Forelimb muscle (tissue), 1 donor: ENCODE measurements at places on chromosomes 2 and 18. TPM values are rescaled to one million over a fixed set of nuclear protein-coding genes. Genes with fewer than 3 reads are reported as not detected.

ZSWIM2 gene
- not detected for polyA plus RNA-seq

- DNase-seq: no peak
Observed at GRCh38 chr2:69992310-69993047, 31.0 kb upstream of the ASPRV1 start.

DNA sequence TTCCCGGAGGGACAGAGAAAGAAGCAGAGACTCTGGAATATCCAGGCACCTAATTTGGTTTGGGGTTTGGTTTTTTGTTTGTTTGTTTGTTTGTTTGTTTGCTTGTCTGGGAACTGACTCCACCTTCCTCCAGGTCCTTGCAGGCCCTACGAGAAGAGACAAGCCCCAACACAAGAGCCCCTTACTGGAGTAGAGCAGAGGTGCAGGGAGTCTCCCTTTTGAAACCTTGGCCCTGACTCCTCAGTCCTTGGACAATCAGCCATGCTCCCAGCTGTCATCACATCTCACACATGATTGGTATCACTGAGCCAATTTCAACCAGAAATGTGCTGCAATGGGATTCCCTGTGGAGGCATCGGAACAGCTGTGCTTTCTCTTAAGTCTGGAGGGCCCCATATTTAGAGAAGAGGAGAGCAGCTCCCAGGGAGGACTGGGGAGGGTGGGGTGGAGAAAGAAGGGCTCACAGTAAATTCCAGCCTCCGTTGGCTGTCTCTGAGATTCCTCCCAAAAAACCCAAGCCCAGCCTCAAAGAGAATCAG, 279.9 kb upstream of the NCKAP5 start:
- no peak for DNase-seq

GRCh38 chr2:106158131-106158530, 36.0 kb downstream of the UXS1 start:
- DNase-seq: no peak

DNA sequence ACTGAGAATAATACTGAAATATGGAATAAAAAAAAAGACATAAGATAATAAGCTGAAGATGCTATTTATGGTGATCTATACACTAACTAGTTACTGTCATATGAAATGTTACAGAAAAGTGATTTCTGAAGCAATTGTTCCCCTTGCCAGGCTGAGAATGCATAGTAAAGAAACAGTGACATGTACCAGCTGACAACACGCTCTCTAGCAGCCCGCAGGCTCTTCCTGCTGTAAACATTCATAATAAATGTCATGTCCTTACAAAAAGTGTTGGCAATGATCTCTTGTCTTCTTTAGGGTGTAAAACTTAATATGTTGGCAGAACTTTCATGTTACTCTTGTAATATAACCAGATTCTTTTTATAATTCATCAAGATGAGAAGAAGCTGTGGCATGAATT, 1171.3 kb downstream of the DSC3 start:
- no peak for DNase-seq

GRCh38 chr18:29377346-29377745, 1200.4 kb upstream of the CDH2 start:
- DNase-seq: no peak

DNA sequence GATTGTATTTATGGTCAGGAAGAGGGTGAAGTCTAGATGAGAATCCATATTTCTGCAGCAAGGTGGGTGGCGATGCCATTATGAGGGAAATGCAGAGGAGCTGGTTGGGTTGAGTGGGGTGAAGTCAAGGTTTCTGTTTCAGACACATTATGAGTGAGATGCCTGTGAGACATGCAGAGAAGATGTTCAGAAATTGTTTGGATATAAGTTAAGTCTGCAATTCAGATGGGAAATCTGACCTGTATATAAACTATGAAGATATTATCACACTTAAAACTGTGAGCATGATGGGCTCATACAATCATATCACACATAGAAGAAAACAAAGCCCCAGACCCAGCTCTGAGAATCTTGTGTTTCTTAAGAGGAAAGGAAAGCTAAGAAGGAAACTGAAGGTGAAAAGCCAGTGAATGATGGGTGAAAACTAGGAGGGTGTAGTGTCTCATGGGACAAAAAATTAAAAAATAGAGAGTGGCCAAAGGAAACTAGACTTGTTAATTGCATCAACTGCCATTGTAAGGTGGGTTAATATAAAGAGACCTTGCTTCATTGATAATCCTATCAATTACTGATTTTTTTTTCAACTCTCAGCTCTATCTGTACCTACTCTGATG, 14.2 kb downstream of the GALNT5 start:
- no peak for DNase-seq

DNA sequence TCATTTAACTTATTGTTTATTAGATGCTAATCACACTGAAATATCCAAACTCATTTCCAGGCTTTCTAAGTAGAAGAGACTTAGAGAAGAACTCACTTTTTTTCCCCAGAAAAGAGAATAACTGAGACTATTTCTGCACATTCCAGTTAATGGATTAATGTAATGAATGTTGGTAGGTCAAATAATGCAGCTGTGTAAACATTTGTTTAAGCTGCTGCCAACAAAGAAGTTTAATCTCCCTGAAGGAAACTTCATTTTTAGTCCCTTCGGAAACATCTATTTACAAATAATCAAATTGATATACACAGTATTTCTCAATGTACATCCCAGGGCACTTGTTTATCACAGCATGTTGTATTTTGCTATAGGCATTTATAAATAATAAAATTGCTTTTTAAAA, 126.9 kb downstream of the KCNS3 start:
- DNase-seq: peak; percentile 4

DNA sequence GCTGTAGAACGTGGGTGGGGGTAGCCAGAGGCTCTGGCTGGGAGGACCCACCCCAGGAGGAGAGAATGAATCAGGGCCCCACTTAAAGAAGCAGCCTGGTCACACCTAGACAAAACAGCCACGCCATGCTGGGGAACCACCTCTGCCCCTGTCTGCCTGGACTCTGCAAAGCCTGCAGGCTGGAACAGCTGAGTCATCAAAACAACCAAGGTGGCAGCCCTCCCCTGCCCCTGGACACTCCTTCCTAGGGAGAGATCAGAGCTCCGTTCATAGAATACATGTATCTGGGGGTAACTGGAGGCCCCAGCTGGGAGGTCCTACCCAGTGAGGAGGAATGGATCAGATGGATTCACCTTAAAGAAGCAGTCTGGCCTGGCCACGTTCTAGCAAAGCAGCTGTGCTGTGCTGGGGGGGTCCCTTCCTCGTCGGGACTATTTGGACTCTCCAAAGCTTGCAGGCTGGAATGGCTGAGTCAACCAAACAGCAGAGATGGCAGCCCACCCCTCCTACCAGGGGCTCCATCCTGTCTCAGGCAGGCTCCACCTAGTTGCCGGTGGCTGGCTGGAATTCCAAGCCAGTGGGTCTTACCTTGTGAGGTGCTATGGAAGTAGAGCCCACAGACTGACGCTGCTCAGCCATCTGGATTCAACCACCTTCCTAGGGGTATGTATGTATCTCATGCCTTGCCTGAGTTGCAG, 50.5 kb upstream of the NT5C1B start:
- no peak for DNase-seq

DNA sequence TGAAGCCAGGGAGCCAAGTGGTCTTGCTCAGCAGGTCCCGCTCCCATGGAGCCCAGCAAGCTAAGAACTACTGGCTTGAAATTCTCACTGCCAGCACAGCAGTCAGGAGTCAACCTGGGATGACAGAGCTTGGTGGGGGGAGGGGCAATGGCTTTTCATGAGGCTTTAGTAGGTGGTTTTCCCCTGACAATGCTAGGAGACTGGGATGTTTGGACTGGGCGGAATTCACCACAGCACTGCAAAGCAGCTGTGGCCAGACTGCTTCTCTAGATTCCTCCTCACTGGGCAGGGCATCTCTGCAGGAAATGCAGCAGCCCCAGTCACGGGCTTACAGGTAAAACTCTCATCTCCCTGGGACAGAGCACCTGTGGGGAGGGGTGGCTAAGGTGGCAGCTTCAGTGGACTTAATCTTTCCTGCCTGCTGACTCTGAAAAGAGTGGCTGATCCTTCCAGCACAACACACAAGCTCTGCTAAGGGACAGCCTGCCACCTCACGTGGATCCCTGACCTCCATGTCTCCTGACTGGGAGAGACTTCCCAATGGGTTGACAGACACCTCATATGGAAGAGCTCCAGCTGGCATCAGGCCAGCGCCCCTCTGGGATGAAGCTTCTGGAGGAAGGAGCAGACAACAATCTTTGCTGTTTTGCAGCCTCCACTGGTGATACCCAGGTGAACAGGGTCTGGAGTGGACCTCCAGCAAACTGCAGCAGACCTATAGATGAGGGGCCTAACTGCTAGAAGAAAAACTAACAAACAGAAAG, 349.7 kb upstream of the ST6GAL2 start:
- DNase-seq: no peak

FBXO15 gene
- 1.9 TPM for polyA plus RNA-seq

- DNase-seq: peak; percentile 20
Observed at GRCh38 chr2:95115418-95115817, 6.2 kb downstream of the MRPS5 start.

GRCh38 chr2:47360283-47360682, 42.7 kb upstream of the MSH2 start:
- DNase-seq: no peak

DNA sequence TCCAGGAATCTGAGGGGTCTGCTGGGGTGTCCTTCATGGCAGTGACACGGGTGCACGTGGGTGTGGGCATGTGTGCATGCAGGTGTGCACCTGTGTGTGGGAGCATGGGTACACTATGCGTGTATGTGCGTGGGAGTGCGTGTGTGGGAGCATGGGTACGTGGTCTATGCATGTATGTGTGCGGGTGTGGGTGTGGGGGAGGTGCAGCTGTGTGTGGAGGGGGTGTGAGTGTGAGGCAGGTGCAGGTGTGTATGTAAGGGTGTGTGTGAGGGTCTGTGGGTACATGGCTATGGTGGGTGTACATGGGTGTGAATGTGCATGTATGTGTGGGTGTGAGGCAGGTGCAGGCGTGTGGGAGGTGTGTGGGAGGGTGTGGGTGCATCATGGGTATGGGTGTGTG, 36.3 kb downstream of the EIPR1 start:
- no peak for DNase-seq

DNA sequence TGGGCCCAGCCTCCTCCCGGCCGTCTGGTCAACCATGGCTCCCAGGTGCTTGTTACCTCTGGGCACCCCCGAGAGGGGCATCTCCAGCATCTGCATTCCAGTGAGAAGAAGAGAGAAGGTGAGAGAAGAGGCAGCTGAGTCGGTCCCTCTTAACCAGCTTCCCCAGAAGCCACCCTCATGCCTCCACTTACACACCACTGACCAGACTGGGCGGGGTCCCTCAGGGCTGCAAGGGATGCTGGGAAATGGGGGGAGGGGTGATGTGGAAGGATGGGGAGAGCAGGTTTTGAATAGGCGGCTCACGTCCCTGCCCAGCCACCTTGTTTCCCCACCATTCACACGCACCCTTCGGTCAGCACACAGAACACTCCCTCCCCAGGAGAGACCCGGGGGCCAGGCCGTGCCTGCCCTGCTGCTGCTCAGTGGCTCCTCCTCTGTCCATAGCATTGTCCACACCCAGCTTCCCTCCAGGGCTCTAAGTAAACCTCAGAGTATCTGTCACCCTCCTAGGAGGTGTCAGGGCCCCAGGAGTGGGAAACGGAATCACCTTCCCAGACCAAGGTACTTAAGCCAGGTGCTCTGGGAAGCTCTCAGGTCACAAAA, 34.7 kb downstream of the GBX2 start:
- DNase-seq: no peak

RGPD4 gene
- 0.03 TPM for polyA plus RNA-seq

DSG4 gene
- not detected for polyA plus RNA-seq

AGBL5 gene
- polyA plus RNA-seq: 17.2 TPM

FIGN gene
- polyA plus RNA-seq: 2.0 TPM

DNA sequence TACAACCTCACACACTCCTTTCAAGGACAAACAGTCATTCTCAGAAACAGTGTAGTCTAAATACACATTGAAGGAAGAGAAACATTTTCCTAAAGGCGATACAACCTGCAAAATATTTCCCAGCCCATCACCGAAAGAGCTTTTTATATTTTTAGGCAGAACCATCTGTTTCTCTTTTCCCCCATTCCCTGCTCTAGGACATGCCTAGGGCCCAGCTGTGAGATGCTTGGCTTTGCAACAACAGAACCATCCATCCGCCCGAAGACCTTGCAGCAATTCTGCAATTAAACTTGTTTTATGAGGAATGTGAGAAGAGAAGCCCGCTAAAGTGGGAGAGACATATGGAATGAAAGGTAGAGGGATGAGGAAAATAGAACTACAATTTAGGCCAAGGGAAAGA, 105.6 kb upstream of the RFX8 start:
- DNase-seq: no peak

GRCh38 chr18:69215161-69215560, 185.5 kb upstream of the DOK6 start:
- DNase-seq: no peak

UGT1A5 gene
- polyA plus RNA-seq: not detected

CFAP221 gene
- 0.53 TPM for polyA plus RNA-seq

DNA sequence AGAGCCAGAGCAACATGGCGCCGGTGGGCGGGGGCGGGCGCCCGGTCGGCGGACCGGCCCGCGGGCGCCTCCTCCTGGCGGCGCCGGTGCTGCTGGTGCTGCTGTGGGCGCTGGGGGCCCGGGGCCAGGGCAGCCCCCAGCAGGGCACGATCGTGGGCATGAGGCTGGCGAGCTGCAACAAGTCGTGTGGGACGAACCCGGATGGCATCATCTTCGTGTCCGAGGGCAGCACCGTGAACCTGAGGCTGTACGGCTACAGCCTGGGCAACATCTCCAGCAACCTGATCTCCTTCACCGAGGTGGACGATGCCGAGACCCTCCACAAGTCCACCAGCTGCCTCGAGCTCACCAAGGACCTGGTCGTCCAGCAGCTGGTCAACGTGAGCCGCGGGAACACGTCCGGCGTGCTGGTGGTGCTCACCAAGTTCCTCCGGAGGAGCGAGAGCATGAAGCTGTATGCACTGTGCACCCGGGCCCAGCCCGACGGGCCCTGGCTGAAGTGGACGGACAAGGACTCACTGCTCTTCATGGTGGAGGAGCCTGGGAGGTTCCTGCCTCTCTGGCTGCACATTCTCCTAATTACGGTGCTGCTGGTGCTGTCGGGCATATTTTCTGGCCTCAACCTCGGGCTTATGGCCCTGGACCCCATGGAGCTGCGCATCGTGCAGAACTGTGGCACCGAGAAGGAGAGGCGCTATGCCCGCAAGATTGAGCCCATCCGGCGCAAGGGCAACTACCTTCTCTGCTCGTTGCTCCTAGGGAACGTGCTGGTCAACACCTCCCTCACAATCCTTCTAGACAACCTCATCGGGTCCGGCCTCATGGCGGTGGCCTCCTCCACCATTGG, 507 bp downstream of the CNNM4 start:
- DNase-seq: no peak

GRCh38 chr2:107282135-107282534, 396.2 kb upstream of the ST6GAL2 start:
- no peak for DNase-seq
